OCI-LY7 (cell line): ENCODE measurements at places on chromosomes 16 and 17.

DNA sequence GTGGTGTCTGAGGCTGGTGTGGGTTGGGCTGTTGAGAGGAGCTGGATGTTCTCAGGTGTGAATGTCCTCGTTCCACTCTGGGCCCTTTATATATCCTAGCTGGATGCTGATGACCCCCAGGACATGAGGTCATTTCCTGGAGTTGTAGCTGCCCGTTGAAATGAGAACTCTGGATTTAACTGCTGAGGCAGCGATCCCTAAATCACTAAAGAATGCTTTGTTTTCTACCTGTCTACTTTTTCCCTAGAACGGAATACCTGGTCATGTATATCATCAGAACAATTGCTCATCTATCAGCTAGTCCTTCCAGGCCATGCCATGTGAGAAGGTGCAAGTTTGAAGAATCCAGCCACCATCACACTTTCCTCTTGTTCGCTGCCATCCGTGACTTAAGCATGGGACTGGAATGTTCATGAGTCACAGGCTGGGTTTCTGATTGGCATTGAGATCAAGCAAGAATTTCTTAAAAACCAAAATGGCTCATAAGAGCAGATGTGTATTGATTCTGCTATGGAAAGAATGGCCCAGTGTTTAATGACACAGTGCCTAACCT is at the start of gene KRTAP2-3:
Gene KRTAP2-3 (minus strand): TSS at position 63 of the 553 bp plus-strand sequence. CDS start 64 bp downstream, outside the sequence.
- DNase-seq: no peak

DNA sequence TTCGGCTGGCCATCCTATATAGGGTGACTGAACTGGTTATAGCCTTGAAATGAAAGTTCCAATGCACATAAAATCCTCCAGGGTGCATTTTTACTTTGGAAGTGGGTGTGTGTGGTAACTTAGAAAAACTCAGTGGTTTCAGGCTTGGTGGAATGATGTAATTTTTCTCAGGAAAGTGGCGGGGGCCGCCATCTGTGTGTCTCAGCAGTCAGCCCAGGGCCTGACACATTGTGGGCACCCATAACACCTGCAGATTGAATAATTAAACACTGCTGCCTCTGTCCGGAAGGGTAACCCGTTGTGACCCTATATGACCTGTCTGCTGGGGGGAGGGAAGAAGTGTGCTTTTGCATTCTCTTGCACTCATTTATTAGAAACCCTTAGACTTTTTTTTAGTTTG is 2.2 kb upstream of the PDP2 start:
- DNase-seq: peak; percentile 73

- DNase-seq: no peak
Measured at GRCh38 chr17:53313746-53314145, 509.0 kb upstream of the KIF2B start.

- no peak for DNase-seq
Measured at GRCh38 chr17:79097226-79098055, 22.8 kb downstream of the ENGASE start.

- no peak for DNase-seq
Measured at GRCh38 chr16:88381820-88382451, 823 bp upstream of the ZNF469 start.

- no peak for DNase-seq
Measured at GRCh38 chr17:12641084-12641483, 24.6 kb upstream of the MYOCD start.
